Hippocampal formation (tissue), 2 donors: ENCODE measurements at places on chromosomes 11 and 22.

- no peak for DNase-seq
These were observed 142.7 kb upstream of the CTSC start for GRCh38 chr11:88480223-88480622.

DNA sequence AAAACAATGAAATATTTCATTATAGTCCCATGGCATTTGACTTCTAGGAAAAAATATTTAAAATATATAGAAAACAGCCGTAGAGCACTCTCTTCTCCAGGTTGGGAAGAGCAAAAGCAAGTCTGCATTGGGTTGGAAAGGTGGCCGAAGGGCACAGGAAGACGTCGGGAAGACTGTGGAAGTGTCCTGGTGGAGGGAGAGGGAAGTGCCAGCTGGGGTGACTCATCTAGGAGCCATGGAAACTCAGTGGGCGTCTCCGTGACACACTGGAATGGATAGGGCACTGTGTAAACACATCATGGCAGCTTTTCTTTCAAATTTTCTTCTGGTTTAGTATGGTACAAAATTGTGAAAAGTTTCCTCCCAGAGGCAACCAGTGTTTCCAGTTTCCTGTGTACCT, 12.7 kb downstream of the GTPBP1 start:
- DNase-seq = peak; percentile 29

GRCh38 chr22:23256986-23257888, 76.9 kb downstream of the BCR start:
- no peak for DNase-seq

GRCh38 chr11:119684361-119685110, 44.5 kb downstream of the NECTIN1 start:
- DNase-seq = no peak

GRCh38 chr22:23684561-23685031, 6.2 kb upstream of the RGL4 start:
- no peak for DNase-seq

- no peak for DNase-seq
These were observed 135.7 kb downstream of the TMEM135 start for GRCh38 chr11:87173185-87174039.

GRCh38 chr11:124075841-124076651, 34.9 kb upstream of the OR10G7 start:
- no peak for DNase-seq

- DNase-seq = no peak
These were observed 32.6 kb upstream of the APLP2 start for GRCh38 chr11:130037058-130037457.

DNA sequence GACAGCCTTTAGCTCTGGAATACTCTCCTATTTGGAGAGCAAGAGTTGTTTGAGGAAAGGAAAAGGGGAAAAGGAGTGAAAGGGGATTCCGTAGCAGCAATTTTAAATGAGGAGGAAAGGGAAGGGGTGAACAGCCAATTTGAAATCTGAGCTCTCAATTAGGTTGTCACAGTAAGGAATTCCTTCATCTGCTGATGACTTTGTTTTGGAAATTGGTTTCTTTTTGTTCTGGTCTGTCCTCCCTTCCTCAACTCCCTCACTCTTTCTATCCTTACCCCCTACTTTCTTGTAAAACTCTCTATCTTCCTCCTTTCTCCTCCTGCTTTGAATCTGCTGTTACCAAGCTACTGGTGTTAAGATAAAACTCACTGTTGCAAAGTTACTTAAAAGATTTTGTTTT, 1155.6 kb downstream of the DLG2 start:
- no peak for DNase-seq

DNA sequence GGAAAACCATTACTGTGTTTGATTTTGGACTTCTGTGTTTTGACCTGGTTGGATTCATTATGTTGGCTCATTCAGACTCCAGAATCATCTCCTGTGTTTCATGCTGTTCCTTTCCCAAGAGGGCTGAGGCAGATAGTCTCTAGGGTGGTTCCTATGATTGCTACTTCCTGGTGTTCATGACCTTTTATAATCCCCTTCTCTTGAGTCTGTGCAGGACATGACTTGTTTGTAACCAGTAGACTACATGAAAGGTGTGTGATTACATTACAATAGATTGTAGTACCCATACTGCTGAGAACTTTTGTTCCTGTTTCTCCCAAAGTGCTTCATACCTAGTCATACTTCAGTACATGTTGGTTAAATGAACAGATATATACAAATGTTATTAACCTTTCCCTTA, 700.6 kb downstream of the METTL15 start:
- DNase-seq = no peak

- DNase-seq = no peak
These were observed 17.1 kb downstream of the SYT9 start for GRCh38 chr11:7268758-7269157.

- no peak for DNase-seq
These were observed 39.4 kb downstream of the SYTL2 start for GRCh38 chr11:85771568-85771967.

- DNase-seq = no peak
These were observed 9.6 kb downstream of the CDPF1 start for GRCh38 chr22:46240506-46240905.

DNA sequence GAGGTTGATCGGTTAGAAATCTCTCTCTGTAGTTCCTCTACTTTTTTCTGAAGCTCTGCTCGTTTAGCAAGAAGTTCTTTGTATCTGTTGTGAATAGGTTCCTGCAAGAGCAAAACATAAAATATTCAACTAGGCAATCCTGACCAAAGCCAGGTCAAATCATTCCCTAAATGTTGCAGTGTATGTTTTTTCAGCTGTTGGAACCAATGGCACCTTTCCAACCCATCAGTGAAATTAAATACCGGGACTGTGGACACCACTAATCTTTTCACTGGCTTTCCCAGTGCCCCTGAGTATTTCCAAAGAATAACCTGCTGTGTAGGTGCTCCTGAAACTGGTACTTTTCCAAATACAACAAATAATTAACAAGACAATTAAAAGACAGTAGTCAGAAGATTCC, 45.1 kb downstream of the CEP57 start:
- DNase-seq = no peak

DNA sequence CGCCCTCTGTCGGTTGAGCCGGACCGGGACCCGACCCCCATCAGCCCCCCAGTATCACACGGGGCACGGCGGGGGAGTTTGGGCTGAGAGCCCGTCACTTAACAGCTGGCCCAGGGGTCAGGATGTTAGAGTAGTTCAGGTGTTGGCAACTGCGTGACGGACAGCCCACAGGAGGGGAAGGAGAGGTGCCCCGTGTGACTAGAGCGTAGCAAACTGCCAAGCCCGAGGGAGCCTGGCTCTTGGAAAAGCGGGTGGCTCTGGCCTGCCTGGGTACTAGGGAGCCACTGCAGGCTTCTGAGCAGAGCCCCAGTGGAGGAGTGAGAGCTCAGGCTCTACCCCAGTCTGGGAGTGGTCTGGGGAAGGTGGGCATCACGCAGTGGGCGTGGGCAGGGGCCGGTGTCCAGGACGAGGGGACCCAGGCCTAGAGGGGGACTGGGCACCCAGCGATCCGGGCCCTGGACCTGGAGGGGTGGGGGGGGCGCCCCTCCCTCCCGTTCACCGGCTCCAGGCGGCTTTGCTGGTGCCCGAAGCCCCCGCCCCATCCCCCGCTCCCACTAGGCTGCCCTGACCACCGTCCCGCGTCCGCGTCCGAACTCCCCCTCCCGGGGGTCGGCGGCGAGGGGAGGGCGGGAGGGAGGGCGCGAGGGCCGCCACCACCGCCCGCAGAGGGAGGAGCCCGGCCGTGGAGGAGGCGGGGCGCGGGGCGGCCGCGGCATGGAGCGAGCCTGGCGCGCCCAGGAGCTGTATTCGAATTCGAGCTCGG, 24.4 kb downstream of the SHANK3 start:
- no peak for DNase-seq

- DNase-seq = no peak
These were observed 78.1 kb upstream of the ALKBH3 start for GRCh38 chr11:43802509-43802908.

DNA sequence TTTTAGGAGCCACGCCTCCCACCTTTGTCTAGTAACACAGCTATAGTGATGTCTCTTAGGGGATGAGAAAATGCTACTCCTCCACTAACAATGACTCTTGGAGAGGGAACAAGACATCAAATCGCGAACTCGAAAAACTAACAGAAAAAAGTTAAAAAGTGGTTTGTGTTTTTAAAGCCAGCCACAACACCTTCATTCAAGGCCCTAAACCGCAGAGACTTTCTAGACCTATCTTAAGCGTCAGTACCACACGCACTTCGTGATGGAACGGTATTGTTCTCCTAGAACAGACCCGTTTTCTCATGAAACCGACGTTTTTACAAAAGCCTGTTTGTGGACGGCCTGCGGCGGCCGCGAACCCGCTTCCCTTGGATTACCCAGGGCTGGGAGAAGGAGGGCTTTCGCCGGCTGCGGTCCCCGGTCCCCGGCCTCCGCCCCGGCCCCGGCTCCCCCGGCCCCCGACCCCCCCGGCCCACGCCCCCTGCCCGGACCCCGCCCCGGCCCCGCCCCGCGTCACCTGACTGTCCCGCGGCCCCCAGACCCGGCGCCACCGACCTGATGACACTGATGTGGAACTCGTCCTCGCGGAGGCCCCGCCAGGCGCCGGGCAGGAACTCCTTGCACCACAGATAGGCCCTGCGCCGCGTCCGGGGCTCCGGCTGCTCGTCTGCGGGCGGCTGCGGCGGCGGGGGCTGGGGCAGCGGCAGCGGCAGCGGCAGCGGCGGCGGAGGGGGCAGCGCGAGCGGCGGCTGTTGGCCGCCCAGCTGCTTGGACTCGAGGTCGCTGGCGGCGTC, 718 bp downstream of the CHKA start:
- DNase-seq = peak; percentile 68

DNA sequence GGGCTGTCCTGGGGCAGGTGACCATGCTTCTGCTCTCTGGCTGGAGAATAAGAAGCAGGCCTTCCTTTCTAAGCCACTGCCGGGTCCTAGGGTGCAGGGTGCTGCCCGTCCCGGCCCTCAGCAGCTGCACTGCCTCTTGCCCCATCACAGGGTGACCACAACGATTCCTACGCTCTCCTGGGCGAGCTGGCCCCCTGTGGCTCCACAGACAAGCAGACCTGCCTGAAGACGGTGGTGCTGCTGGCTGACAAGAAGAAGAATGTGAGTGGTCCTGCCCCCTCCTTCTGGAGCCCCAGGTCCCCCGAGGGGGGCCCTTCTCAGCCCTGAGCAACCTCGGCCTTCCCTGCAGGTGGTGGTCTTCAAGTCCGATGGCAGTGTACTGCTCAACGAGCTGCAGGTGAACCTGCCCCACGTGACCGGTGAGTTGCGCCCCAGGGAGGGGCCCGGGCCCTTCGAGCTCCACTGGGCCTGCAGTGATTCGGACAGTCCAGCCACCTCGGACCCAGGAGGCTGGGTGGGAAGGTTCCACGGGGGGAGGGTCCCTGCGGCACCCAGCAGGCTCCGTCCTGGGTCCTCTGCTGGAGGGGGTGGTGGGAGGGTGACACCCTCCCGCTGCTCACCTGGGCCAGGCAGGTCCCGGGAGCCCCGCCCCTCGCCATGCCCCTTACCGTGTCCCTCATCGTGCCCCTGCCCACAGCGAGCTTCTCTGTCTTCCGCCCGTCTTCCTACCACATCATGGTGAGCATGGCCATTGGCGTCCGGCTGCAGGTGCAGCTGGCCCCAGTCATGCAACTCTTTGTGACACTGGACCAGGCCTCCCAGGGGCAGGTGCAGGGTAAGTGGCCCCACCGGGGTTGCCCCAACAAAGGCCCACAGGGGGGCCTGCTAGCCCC, 8.3 kb downstream of the MUC2 start:
- no peak for DNase-seq

- no peak for DNase-seq
These were observed 24.2 kb upstream of the ST3GAL4 start for GRCh38 chr11:126331286-126331685.

- peak; percentile 20 for DNase-seq
These were observed 38.7 kb upstream of the ELF5 start for GRCh38 chr11:34552270-34552669.

- no peak for DNase-seq
These were observed 12.7 kb upstream of the FOLH1 start for GRCh38 chr11:49221112-49221511.

- DNase-seq = no peak
These were observed 154.7 kb downstream of the BLID start for GRCh38 chr11:121961321-121961801.

GRCh38 chr11:72351836-72352235, 82.5 kb downstream of the CLPB start:
- DNase-seq = no peak
